ENCODE measurements at places on chromosomes 3 and 15.

- DNase-seq = no peak
Measured at GRCh38 chr3:99666201-99666600, 27.8 kb downstream of the COL8A1 start.

GRCh38 chr15:49979705-49980382, 139.2 kb downstream of the ATP8B4 start:
- no peak for DNase-seq

GRCh38 chr3:109184726-109185125, 48.2 kb downstream of the C3orf85 start:
- DNase-seq = no peak

- DNase-seq = no peak
Measured at GRCh38 chr3:186633481-186633880, 6.7 kb upstream of the FETUB start.

DNA sequence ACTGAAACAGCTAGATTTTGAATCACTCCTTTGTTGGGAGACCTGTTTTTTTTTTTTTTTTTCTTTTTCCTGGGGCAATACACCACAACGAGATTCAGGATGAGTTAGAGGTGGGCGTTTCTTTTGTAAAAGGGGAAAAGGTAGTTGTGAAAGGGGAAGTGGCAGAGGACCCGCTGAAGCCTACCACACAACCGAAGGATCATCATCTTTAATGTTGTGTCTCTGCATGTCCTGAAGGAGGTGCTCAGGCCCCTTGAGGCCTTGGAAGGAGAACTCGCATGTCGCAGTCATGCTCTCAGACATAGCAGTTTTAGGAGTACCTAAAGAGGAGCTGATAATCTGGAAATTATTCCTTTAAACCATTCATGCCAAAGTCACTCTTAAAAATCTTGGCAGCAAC, 137.9 kb upstream of the LRIG1 start:
- no peak for DNase-seq

DNA sequence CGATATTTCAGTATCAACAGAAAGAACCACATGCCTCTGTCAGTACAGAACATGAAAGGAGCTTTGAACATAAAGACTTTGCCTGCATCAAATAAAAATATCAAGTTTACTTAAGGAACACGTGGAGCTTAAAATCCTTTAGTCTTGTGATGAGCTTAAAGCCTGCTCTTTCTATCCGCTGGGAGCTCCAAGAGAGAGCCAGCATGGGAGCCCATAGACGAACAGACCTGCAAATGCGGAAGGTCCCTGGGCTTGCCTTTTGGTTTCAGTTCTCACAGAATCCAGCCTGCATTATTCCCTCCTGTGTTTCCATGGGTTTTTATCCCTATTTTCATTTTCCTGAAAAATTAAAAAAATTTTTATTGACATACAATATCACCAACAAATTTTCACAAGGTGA, 530.6 kb upstream of the RGMA start:
- no peak for DNase-seq

- DNase-seq = no peak
Measured at GRCh38 chr3:169299129-169299528, 364.4 kb downstream of the MECOM start.

DNA sequence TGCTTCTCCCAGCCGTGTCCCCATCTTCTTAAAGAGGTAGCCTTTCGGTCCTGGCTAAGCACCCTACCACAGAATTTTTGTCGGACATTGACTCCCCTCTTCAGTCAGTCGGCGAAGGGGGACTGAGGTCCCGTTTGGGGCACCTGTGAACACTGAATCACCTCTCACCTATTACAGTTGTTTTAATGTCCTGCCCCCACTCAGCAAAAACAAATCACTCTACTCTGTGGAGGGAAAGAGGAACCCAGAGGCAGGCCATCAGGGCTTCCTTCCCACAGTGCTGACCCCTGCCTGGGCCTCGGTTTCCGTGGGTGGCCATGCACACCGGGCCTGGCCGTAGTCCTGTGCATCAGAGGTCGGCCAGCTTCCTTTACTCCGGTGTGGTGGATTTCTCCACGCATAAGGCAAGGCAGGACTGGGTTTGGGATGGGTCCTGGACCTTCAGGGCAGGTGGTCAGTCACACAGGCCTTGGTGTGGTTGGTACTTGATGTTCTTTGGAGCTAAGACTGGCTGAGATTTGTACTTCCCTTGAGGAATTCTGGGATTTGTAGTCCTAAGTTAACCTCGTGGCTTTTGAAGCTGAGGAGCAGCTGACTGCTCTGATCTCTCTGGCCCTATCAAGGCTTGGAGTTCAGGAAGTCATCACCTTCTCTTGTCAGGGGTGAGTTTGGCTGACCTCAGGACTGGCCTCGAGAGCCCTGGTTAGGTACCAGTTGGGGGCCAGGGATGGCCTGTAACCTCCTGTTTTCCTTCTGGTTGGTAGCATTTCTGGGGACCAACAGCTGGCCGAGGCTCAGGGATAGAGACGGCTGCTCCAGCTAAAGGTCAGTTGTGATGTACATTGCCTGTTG, 627 bp upstream of the FAM131A start:
- DNase-seq = no peak

DNA sequence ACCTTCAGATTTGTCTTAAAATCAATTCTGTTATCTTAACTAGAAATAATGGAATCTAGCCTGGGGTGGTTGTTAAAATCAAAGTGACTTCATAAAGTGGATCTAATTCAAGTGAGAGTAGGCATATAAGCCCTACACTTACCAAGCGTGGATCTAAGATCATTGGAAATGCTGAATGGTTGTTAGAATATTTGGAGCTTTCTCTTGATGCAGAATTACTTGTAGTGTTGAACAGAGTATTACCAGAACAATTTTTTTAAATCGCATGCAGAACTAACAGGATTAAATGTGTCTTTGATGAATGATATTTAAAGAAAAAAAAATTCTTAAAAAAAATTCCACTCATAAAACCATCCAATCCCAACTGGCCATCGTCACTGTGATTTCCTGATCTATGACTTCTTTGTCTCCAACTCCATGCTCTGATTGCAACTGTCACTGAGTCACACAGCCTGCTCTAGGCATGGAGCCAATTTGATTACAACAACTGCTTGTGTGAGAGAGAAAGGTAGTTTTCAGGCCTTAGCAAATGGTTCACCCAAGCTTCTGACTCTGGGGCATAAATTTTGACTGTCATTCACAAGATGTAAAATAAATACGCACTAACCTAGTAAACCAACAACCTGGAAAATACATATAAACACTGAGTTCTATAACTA, 25.9 kb upstream of the SPRED1 start:
- DNase-seq = no peak

DNA sequence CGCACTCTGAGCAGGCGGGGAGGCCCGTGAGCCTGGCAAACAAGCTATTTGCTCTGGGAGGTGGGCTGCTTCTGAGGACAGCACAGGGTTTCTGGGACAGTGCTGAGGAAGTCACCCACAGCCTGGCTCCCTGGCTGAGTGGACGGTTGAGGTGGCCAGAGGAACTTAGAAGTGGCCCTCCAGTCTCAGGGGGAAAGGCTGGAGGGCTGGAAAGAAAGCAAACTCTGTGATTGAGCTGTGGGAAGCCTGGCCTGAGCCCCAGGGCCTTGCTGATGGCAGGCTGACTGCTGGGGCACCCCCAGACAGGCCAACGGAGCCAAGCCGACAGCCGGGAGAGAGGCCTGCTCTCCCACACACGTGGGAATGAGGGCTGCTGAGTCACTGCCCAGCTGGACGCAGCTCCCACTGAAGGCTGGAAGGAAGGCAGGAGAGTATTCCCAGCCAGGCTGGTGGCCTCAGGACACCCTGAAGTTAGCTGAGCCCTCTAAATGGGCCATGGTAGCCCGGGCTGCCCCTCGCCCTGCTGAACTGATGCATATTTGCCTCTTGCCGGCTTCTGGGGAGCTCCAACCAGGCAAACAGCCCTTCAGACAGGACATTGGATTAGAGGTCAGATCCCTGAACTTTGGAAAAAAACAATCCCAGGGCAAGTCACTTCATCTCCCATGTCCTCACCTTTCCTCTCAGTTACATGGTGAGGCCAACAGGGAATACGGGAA, 98.0 kb upstream of the TLE3 start:
- no peak for DNase-seq
